ENCODE measurements at places on chromosomes 4 and X.

DNA sequence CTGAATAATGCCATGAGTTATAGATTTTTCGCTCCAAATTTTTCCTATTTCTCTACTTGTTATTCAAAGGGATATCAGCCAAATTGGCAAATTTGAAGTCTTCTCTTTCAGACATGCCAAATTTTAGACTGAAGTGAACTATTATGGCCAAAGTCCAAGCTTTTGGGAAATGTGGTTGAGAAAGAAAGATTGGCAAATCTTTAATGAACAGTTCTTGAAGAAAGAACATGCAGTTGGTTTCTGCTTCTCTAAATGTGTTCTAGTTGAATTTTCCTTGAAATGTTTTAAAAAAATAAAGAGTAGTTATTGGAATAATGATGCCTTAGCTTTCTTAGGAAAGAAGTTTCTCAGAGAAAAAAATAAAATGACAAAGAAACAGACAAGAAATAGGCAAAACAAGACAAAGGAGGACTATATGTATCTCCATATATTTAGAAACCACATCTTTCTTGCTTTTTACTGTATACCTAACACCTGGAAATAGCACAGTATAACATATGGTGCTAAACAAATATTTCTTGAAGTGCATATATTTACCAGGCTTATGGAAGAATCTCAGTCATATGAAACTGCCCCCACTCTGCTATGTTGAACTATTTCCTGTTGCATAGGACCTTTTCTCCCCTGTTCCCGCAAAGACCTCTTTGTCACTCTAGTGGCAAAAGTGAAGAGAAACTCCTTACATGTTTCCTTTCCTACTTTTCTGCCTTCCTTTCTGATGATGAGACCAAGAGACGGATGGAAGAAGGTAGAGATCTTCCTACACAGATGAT, 250.0 kb downstream of the ARHGAP24 start:
- no peak for DNase-seq

- no peak for DNase-seq
Observed at GRCh38 chrX:11778230-11778629, 20.2 kb downstream of the MSL3 start.

GRCh38 chrX:19877431-19877830, 10.0 kb downstream of the SH3KBP1 start:
- DNase-seq: no peak

DNA sequence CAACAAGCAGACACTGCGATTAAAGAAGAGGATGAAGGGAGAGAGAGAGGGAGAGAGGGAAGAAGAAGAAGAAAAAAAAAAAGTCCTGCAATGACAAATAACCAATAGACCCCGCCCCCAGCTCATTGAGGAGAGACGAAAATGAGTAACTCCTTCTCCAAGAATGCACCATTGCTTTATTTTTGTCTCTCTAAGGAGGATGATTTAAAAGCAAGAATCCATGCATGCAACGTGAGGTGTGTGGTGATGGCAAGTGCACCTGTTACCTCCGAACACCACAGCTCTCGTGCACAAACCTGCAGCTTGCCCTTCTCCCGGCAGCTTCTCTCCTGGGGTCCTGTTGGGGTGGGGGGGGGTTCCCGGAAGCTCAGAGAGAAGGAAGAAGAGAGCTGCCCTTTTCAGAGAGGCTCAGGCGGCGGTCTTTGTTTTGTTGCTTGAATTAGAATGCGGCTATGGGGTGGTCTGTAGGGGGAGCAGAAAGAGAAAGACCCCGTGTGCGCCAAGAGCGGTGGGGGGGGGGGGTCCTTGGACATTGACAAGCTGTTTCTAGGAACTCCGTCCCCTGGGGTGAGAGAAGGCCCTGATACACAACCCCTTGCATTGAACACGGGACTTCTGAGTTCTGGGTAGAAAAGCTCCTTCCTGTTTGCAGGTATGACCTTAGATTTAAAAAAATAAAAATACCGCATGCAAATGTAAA, 100.7 kb downstream of the CRLF2 start:
- DNase-seq: no peak

DNA sequence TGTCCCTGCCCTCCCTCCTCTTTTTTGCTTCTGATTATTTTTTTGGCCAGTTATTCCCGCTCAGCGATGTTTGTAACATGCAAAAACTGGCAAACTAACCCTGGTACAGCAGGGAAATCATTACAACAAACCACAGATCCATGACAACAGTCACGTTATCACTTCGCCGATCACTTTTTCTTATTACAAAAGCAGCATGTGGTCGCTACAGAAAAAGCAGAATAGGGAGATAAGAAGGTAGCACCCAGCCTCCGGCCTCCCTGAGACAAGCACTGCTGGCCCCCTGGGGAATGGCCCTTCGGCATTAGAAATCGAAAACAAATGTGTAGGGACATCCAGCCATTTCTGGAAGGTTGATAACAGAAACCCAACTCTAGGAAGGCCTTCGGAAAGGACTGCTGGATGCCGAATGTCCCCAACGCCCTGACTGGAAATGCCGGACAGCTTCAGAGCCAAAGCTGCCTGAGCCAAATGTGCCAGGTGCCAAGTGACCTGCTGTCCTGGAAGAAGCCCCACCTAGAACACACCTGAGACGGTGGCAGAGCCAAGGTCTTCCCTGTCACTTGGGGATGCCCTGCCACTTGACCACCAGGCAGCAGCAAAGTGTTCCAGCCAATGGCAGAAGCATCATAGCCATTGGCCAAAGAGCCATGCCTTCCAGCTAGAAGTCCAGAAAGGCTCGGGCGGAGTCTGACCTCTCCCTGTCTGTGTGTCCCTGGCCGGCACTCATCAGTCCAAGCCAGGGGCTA, 2.9 kb downstream of the IDH3G start:
- no peak for DNase-seq

DNA sequence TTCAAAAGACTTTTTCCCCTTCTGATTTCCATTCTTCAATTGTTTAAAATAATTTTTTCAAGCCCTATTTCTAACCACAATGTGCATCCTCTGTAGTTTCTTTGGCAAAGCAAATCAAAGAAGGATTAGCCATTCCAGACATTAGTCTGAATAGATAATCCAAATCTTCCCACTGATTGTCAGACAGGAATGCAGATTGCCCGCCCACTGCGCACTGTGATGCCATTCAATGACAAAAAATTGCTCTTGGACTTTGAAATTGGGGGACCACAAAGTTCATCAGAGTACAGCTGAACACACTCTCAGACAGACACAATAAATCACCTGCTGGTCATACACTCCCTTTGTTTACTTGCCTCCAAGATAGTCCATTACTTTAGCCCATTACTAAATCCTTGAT, 216.5 kb upstream of the DKK2 start:
- no peak for DNase-seq

DNA sequence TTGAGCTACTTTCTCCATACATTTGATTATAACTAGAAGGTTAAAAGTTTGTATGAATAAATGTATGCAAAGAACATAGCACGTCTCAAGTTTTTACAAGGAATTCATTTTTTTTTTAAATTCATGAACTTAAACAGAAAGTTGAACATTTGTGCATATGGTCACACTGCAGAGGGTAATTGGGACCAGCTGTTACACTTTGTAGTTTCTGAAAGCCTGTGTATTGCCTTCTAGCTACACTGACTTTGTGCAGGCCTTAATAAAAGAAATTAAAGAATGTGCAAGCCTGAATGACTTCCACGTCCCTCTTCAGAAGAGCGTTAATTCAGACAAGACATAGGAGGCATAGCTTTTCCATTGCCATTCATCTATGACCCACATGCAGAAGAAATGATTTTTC, 153.1 kb upstream of the PCDH18 start:
- no peak for DNase-seq

DNA sequence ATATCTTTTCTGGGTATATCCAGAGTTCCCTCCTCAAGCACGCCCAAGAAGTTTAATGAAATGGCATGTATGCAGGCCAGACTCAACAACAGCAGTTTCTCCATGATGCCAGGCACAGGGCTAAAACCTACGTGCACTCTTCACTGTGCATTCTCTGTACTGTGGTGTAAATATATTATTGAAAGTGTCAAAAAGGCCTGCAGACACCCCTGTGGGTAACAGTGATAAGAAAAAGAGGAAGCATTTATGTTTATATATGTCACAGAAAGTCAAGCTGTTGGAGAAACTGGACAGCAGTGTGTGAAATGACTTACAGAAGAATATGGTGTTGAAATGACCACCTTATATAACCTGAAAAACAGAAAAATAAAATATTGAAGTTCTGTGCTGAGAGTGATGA, 29.6 kb upstream of the DCAF8L1 start:
- DNase-seq: no peak

DNA sequence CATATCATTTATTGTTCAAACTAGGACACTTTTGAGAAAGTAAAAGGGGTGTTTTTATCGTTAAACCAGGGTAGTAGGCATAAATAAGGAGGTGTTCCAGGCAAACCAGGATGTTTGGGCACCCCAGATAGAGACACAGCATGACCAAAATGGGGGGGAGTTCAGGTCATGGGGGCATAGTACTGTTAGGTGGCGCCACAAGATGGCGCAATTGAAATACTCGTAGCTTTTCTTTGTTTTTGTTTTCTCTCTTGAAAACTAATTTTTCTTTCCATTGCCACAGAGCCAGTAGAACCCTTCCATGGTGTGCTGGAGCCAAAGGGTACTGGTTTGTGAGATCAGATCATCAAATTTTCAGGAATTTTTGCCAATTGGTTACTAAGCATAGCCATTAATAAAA, 283.4 kb downstream of the BCOR start:
- DNase-seq: no peak

DNA sequence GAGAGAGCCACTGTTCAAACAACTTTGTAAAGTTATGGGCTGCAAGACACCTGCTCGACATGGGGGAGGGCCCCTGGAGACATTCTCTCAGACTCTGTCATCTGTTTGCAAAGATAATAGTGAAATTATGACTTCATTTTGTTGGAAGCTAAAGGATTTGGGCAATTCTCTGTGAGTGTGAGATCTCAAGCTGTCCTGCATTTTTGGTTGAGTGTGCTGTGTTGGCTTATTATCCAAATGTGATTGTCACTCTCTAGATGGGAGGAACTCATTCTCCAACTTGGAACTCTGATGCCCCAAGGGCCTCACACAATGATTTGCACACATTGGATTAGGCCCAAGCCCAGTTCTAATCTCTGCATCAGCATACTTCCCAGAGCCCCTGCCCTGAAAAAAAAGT, 63.7 kb downstream of the STK32B start:
- DNase-seq: no peak

DNA sequence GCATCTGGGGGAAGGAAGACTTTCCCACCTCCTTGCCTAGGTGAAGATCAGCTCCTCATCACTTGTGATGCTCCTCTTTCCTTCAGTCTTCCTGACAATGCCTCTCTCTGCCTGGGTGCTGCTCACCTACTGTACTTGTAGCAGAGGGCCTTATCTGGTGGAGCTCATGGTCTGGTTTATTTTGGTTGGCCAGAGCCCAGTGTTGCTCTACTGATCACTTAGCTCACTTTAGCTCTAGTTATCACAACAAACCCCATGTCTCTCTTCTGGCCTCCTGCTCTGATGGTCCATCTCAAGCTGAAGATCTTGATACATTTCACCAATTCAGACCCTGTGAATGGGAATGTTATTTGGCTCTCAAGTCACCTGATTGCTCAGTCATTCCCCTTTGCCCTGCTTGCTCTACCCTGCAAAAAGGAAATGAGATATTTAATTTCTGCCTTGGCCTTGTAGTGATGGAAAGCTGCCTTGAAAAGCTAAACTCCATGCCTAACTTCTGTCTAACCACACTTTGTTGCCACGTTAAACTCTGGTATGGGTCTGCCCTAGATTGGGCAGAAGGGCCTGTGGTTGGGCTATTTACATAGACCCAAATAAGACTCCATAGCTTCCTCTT, 30.3 kb upstream of the ADH1C start:
- no peak for DNase-seq

DNA sequence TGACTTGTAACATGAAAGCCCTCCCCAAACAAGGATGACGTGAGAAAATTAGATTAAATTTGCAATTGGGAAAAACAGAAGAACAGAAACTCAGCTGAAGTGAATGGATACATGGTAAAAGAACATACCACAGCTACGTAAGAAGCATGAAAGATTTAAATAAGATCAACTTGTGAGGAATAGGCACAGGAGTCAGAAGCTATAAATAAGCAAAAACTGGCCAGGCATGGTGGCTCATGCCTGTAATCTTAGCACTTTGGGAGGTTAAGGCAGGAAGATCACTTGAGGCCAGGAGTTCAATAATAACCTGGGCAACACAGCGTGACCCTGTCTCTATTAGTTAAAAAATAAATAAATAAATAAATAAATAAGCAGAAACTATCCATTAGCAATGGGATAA, 33.6 kb upstream of the ZCCHC13 start:
- no peak for DNase-seq

DNA sequence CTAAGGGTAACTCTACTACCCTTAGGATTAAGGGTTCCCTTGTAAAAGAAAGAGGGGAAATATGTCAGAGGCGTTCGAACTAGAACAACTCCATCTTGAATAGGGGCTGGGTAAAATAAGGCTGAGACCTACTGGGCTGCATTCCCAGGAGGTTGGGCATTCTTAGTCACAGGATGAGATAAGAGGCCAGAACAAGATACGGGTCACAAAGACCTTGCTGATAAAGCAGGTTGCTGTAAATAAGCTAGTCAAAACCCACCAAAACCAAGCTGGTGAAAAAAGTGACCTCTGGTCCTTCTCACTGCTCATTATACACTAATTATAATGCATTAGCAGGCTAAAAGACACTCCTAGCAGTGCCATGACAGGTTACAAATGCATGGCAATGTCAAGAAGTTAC, 922.0 kb downstream of the DMD start:
- no peak for DNase-seq

DNA sequence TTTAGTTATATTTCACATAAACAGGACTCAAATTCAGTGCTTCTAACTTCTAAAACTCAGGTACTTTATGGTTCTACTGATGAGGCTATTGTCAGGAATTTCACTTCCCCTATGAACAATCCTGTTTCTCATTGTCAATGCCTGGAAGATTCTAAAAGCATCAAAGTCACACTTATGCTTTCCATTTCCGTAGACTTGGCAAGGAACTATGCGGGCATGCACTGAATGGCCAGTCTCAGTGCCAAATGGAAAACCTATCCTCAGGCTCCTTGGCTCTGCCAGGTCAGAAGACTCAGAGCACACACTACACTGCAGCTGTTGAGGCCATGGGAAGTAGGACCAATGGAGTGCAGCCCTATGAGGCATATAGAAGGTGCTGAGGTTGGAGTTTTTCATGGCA, 97.0 kb upstream of the PTPN13 start:
- DNase-seq: no peak

- no peak for DNase-seq
Observed at GRCh38 chrX:48937054-48937907, 18.5 kb upstream of the PIM2 start.

DNA sequence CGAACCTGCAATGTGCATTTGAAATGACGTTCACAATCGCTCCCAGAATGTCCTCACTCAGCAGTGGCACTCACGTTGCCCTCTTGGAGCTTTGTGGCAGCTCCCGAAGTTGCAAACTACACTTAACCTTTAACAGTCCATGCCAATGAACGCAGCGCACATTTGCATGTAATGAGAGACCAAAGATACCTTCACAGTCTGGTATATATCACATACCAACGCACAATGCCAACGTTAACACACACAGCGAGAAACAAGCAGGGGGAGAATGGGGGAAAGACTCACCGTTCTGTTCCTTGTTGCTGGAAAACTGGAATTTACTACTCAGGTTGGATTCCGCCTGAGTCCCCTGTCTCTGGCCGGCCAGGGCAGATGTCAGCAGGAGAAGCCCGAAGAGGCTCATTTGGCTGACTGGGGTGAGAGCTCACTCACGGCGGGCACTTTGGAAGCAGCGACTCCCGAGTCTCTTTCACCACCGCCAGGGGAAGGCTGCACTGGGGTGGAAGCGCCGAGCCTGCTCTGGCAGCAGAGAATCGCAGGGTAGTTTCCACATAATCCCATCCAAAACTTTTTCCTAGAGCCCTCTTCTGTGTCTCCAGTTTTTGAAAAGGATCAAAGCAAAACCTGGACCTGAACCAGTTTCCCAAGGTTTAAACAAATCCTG, 966 bp downstream of the PDGFC start:
- DNase-seq: no peak
